ENCODE measurements at places on chromosomes 5 and 9. TPM values are rescaled to one million over a fixed set of nuclear protein-coding genes. Genes with fewer than 3 reads are reported as not detected.
A peak's percentile ranks its signal among the peaks of the same experiment; 100 is the strongest.

The C9orf43 gene
- polyA plus RNA-seq: 1.0 TPM

The PCSK1 gene
- polyA plus RNA-seq: not detected

The DAP gene
- polyA plus RNA-seq: 54.4 TPM

The HTR1A gene
- not detected for polyA plus RNA-seq

The TMEM38B gene
- polyA plus RNA-seq: 9.7 TPM

The LCN1 gene
- polyA plus RNA-seq: not detected

The SUSD3 gene
- 0.11 TPM for polyA plus RNA-seq

The EPB41L4B gene
- 3.3 TPM for polyA plus RNA-seq

The GBA2 gene
- 30.3 TPM for polyA plus RNA-seq

GRCh38 chr9:120387257-120388002 lies 192.5 kb downstream of the CDK5RAP2 start:
- no peak for DNase-seq

- DNase-seq: no peak
These were observed 2.8 kb downstream of the HSDL2 start for GRCh38 chr9:112382501-112383364.

DNA sequence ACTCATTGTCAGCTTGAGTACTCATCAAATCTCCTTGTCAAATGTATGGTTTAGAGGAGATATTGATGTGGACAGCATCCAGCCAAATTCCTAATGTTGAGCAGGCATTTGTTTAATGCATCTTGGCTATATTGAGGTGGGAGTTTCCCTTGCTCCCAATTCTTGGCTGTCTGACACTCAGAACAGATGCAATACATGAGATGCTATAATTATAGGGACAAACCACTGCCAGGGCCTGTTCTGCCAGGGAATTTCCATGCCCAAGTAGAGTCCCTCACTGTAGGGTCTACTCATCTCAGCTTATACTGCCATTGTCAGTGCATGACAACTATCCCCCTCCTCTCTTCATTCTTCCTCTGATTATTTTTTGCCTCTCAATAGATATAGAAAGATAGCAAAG lies 392.0 kb upstream of the KCNN2 start:
- DNase-seq: no peak

- DNase-seq: no peak
These were observed 4.1 kb upstream of the KCNMB1 start for GRCh38 chr5:170393235-170393634.

- no peak for DNase-seq
These were observed 134.2 kb upstream of the C6 start for GRCh38 chr5:41347569-41347968.

DNA sequence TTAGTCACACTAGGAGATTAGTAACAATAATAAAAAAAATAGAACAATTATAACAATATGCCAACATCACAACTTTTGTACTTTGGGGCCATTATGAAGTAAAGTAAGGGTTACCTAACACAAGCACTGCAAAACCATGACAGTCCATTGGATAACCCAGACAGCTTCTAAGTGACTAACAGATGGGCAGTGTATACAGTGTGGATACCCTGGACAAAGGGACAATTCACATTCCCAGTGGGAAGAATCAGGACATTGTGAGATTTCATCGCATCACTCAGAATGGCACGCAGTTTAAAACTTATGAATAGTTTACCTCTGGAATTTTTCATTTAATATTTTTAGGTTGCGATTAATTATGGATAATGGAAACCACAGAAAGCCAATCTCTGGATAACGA lies 45.6 kb upstream of the JADE2 start:
- DNase-seq: no peak

GRCh38 chr9:84301851-84302250 lies 38.7 kb downstream of the SLC28A3 start:
- DNase-seq: no peak

DNA sequence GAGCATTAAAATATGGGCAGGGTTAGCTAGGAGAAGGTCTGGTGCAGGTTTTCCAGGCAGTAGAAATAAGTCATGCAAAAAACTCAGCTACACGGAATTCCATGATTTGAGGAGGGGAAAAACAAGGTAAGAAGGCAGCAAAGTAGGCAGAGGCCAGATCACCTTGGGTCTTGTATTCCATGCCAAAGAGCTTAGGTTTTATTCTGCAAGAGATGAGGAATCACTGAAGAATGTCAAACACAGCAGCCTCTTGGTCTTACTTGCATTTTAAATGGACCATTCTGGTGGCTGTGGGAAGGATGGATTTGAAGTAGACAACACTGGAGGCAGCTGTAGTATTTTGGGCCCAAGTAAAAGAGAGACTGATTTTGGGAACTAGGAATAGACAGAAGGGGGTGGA lies 8.6 kb downstream of the TRPM3 start:
- DNase-seq: no peak

DNA sequence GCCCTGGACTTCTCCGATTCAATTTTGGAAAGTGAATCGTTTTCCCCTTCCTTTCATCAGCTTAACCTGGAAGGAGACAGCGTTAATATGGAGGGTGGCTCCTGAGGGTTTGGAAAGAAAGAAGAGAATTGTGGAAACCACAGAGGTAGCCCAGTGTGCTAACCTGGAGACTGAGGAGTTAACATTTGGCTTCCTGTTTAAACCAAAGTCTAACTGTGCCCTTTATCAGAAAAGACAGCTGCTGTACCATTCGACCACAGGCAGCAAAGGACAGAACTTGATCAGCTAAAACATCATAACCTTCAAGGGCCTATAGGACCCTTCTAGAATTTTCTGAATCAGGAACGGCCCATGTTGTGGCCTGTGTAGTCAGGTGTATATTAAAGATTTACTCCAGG lies 735 bp downstream of the IDNK start:
- DNase-seq: no peak

GRCh38 chr5:68253624-68254585 lies 38.3 kb downstream of the PIK3R1 start:
- no peak for DNase-seq

DNA sequence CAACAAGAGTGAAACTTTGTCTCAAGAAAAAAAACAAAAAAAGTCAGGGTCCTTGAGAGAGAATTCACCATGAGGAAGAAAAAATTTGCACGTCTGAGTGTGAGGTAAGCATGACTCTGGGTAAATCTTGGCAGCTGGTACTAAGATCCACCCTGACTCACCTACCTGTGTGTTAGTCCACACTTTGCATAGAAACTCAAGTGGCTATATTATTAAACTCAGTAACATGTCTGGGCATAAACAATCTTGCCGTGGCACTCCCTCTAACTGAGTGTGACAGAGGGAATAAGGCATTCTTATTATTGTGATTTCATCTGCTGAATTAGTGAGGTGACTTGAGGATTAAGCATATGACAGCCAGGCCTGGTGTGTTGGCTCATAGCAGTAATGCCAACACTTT lies 259.4 kb upstream of the VLDLR start:
- DNase-seq: peak; percentile 95

DNA sequence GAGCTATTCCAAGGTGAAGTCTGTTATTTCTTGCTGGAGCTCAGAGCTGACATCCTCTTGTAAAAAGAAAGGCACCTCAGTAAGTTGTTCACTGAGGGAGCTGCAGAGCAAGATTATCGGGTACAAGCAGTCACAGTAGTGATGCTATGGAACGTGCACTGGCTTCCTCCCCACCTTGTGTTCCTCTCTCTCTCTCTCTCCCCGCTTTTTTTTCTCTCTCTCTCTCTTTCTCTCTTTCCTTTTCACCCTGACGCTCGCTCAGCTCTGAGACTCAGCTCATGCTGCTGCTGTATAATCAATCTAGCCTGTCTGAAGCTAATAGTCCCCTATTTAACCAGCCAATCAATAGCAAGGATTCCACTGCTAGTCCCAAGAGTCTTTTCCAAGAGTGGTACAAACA lies 587.6 kb upstream of the CDH18 start:
- no peak for DNase-seq

DNA sequence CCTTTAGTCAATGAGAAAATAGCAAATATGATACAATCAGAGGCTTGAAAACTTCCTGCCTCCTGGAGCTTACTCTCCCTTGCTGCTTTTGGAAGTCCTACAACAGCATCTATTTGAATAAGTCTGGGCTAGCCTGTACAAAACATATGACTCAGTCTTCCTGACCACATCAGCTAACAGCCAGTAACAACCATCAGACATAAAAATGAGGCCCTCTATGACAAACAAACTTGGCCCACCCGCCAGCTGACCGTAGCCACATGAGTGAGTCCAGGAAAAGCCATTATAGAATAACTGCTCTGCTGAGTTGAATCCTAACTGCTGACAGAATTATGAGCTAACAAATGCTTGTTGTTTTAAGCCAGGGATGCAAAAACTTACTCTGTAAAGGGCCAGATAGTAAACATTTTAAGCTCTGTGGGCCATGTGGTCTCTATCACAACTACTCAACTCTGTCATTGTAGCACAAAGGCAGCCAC lies 347.6 kb downstream of the PTPRD start:
- peak; percentile 75 for DNase-seq

- no peak for DNase-seq
These were observed 6.8 kb downstream of the C9orf43 start for GRCh38 chr9:113417370-113417769.

GRCh38 chr9:37508135-37508833 lies 22.5 kb downstream of the POLR1E start:
- no peak for DNase-seq

DNA sequence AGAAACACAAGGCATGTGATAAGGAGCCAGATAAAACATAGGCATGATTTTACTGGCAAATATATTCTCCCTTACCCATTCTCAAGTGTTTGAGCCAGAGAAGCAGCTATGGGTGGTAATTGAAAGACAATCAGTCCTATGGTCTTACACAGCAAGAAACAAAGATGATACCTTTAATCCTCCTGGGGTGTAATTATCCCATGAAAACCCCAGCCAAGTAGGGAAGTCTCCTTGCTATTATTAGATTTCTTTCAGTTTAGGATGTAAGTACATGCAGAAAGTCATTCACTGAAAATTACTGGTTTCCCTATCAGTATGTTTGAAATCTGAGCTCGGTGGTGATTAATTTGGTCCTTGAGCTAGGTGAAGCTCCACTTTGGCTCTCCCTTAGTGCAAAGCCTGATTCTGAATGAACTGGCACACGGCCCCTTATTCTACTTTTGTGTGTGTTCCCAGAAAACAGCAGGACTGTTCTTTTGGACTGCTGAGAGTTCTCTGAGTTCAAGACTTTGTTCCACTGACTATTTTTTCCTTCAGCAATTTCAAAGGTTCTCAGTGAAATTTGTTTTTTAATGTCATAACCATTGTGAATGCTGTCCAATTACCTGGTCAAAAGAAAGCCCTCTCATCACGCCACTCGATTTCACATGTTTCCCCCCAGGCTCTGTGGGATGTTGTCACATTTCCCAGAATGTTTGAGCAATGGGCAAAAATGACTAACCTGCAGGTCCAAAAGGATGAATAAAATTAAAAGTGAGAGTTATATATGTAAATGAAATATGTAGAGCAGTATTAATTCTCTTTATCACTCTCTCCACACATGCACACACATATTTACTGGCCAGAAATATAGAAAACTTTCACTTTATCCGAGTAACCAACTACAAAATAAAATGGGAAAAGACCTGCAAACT lies 343.0 kb downstream of the RAB3C start:
- no peak for DNase-seq

DNA sequence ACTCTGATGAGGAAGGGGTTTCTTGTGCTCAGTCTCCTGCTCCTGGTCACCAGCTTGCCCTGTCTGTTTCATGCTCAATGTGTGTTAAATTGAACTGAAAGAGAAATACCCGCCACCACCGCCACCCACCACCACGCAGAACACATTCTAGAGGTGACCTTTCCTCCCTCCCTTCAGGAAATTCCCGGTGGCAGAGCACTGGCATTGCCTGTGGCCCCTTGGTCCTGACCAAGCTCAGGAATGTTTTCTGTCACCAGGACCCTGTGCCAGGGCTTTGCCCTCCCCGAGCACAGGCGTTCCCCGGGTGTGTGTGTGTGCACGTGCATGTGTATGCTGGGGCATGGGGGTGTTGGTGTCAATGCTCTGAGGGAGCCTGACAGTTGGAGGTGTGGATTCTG lies 10.2 kb upstream of the SLC25A51 start:
- DNase-seq: no peak

- DNase-seq: no peak
These were observed 49.0 kb downstream of the ARHGEF37 start for GRCh38 chr5:149630337-149630736.

Data from mammary epithelial cell (primary cell).